Stimulated activated CD4-positive, alpha-beta T cell treated with anti-CD3 and anti-CD28 coated beads, Interleukin-1b, Interleukin-23, amount 100 ng/mL, for 48 hours (primary cell): ENCODE measurements at places on chromosomes 11 and 22.

DNA sequence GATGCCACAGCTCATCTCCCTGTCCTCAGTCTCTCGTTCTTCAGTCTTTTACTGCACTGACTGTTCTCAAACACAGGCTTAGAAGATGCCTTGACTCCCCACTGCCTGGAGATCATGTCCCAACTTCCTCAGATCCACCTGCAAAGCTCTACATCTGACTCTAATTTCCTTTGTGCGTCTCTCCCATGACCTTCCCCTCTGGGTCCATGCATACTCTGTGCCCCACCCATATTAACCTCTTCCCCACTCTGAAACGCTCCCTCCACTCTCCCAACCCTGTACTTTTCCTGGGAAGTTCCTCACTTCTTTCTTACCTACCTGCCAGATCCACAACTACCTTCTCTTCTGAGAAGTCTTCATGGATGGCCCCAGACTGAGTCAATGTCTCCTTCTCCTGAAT, 16.6 kb downstream of the IRAG1 start:
- DNase-seq = no peak

DNA sequence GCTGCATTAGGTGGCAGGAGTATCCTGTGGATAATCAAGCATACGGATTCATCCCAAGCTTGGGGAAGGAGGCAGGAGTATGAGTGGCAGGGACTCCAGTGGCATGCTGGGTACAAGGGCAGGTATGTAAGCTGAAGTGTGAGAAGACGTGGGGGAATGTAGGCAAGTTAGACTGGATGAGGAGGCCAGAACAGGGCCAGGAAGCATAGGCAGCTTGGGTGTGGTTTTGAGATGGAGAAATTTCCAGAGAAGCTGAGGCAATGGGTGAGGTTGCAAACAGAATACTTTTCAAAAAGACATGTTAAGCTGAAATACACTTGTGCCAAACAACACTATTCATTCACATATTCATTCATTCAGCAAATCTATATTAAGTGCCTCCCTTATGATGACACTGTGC, 43.1 kb upstream of the AMOTL1 start:
- DNase-seq = no peak

DNA sequence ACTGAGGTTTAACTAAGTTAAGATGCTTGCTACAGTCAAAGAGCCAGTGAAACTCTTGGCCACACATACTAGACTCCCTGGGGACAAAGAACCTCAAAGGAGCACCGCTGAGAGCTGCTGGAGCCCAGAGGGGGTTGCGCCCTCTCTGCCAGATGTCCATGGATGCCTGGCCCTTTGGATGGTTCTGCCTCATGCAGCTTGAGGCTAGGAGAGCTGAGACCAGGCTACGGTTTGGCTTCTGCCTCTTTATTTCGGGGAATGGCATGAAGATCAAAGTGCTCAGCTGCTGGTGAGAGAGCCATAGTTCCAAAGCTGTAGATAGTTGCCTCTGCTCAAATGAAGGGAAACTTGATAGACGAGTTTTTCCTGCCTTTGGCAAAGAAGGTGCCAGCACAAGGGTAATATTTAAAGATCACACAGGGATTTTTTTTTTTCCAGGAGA, 43.0 kb downstream of the RASSF10 start:
- DNase-seq = no peak

DNA sequence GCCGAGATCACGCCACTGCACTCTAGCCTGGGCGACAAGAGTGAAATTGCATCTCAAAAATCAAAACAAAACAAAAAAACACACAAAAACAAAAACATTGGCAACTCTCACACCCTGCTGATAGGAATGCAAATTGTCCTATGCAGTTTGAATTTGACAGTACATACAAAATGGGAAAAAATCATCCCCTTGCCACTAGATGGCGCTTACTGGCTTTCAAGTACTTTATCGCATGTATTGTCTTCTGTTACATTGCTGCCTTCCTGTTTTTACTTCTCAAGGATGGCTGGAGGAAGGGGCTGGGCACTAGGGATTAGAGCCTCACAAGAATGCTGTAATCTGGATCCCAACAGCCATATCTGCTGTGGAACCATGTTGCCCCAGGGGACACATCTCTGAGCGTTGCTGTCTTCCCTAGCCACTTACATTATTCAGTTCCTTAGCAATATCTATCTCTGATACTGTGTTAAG, 59.4 kb upstream of the A4GALT start:
- peak; percentile 16 for DNase-seq

GRCh38 chr11:128500493-128500892, 86.9 kb downstream of the ETS1 start:
- no peak for DNase-seq

DNA sequence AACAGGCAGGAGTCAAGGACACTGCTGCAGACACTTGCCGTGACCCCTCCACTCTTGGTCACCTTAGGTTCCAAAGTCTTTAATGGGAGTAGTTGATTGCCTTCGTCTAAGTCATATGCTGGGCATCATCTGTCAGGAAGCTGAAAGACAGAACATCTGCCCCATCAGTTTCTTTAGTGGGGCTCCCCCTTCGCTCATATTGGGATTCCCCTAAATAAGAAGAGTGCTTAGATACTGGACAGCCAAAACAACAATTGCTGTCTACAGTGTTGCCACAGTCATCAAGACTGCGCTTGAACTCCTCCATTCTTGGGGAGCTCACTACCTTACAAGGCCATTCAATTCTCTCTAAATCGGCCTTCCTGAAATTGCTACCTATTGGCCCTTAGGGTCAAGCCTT, 58.5 kb downstream of the UBASH3B start:
- no peak for DNase-seq

DNA sequence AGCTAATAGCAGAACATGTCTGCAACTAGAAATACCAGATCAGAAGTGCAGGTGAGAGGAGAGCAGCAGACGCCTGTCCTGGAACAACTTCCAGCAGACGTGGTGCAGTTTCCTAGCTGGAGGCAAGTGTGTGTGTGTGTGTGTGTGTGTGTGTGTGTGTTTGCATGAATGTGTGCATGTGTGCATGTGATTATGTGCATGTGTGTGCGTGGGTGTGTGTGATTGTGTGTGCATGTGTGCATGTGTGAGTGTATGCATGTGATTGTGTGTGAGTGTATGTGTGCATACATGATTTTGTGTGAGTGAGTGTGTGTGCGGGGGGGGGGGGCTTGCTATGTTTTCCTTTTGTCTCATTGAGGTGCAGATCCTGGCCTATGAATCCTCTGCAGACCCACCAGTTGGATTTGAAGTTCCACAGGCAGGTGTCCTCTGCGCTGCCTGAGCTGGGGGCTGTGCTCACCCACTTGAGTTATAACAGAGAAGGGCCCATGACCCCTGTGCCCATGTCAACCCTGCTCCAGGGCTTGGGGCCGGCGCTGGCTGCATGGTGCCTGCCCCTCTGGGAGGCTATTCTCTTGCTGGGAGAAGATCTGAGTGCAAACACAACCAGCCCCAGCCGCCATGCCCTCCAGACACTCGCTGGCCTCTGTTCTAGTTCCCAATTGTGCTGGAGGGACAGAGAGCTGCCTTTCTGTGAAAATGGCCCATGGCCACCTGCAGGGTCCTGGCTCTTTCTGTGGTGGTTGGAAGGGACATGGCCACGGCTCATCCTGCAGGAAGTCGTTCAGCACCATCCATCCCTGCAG, 821.3 kb downstream of the BRD1 start:
- DNase-seq = no peak

- no peak for DNase-seq
Measured at GRCh38 chr11:28009996-28010395, 98.0 kb downstream of the KIF18A start.
